ENCODE measurements at places on chromosomes 11 and 22.

DNA sequence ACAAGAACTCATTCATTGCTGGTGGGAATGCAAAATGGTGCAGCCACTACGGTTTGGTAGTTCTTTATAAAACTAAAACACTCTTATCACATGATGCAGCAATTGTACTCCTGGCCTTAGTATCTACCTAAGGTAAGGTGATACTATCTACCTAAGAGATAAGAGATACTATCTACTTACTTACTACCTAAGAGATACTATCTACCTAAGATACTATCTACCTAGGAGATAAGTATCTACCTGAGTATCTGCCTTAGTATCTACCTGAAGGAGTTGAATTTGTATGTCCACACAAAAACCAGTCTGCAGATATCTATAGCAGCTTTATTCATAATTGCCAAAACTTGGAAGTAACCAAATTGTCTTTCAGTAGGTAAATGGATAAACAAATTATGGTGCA is 29.0 kb upstream of the SMCO4 start:
- no peak for DNase-seq

DNA sequence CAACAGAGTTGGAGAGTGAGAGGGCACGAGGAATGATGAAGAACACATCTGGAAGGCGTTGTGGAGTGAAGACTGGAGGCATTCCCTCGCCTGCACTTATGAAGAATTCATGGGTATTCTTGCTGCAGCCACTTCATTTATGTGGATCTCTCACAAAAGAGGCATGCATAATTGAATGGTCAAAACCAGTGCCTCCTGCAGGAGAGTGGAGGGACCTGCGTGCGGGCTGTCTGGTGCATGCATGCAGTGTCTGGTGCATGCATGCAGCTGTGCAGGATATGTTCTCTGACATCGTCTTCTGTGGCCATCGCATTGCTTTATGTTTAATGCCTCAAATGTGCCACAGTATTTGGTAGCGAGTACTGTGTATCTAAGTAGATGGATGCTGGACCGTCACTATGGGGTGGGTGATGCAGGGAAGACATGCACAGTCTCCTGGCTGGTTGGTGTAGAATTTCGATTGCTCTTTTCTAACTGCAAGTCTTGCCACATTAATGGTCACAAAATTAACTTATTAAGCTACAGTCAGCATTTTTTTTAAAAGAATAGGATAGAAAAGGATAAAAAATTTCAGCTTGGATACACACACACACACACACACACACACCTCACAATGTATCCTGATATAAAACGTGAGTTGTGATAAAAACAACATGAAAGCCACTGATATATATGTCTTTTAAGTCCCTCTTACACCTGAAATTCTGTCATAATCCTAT is 20.9 kb upstream of the NTM start:
- DNase-seq, result no peak

- DNase-seq, result no peak
These were observed 8.5 kb downstream of the BATF2 start for GRCh38 chr11:64987998-64988854.

DNA sequence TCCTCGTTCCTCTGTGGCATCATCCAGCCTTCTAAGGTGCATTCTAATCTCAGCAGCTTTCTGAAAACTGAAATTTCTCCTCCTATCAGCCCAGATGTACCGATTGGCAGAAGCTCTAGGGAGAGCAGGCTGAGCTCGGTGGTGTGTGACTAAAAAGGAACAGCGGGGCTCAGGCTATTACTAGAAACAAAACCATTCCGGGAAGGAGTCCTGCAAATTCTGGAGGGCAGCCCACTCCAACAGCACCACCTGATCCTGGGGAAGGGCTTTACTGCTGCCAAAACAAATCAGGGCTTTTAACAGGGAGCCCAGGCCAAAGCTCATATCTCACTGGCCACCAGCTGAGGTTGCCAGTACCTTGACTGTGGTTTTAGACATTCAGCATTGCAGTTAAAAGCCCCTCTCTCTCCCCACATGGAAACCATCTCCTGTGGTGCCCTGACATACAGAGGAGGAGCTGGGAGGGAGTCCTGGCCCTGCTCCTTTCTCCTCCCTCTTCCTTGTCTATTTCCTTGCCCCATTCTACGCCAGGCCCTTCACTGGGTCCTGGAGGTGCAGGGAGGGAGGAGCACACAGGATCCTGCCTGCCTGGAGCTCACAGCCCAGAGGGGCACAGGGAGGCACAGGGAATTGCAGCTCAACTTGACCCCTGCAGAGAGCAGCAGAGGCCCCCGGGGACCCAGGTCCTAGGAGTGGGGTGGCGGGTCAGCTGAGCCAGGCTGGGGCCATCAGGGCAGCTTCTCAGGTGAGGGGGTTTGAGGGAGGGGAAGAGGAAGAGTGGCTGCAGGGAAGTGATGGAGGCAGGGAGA is 889 bp downstream of the PLAAT4 start:
- DNase-seq, result peak; percentile 59

DNA sequence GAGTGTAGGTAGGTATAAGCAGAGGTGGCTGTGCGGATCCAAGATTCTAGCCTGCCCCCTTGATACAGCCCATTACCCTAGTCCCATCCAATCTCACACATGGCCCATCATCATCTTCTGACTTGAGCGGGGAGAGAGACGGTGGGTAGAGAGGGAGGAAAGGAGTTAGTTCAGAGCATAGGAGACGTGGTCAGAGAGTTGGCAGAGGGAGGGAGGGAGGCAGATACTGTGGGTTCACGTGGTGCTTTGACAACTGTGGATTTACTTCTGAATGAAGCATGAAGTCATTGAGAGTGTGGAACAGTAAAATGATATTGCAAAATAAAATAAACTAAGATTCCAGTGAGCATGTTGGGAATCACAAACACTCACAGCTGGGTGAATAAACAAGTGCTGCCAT is 31.4 kb upstream of the VPREB1 start:
- no peak for DNase-seq

- DNase-seq, result no peak
These were observed 445.1 kb upstream of the ISX start for GRCh38 chr22:34620832-34621231.

DNA sequence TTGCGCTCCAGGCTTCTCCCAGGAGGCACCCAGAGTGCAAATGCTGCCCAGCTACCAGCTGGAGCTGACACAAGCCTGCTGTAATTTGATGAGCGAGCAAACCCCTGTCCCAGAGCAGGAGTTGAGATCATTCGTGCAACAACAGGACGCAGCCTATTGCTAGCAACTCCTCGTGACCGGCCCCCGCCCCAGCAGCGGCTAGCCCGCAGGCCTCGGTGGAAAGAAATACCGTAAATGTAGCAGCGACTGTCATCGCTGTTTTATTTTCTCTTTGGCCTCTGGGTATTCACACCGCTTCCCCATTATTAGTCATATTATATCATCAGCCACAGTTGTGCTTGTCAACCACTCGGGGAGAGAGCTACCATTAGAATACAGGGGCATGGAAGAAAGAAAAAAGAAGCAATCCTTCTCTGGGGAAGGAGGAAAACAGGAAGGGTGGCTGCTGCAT is 59.2 kb upstream of the ATXN10 start:
- no peak for DNase-seq

DNA sequence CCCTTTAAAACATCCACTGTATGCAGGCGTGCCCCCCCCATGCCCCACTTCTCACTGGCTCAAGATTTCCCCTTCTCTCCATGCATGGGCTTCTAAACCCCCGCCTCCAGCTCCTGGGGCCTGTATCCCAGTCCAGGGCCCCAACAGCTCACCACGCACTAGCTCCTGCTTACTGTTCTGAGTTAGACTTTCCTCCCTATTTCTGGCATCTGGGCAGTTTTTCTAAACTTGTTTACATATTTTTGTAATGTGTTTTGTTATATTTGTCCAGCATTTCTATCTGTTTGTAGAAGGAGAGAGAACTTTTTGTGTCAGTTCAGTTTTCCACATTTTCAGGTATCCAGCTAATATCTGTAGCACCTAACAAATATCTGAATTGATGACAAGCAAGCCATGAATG is 178.5 kb downstream of the SPON1 start:
- no peak for DNase-seq

- DNase-seq, result no peak
These were observed 12.1 kb downstream of the GATD1 start for GRCh38 chr11:765025-765801.

- DNase-seq, result no peak
These were observed 523.7 kb downstream of the FAM181B start for GRCh38 chr11:82210011-82210410.

- no peak for DNase-seq
These were observed 428.7 kb upstream of the LUZP2 start for GRCh38 chr11:24068197-24068596.

DNA sequence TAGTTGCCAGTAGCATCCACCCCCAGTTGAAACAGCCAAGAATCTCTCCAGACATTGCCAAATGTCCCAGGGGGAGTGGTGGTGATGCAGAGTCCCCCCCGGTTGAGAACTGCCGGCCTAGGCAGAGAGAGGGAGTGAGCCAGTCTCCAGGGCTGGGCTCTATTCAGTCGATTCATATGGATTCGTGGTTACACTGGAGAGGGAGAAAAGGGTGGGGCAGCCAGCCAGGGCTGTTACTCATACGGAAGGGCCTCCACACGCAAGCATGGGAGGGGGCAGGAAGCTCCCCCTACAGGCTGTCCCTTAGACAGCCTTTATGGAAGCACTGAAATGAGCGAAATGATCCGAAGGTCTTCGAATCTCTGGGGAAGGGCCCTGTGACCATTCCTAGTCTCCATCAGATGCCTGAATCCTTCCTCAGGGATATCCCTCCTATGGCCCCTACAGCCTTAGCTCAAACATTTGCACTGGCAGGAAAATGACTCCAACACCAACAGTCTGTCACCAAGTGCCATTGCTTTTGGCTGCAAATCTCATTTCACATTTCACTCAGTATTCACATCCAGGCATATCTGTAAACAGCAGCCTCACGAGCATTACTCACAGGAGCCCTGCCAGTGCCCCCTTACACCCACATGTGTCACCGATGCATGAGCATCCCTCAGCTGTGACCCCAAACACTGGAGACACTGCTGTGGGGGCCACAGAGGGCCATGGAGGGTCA is 18.4 kb upstream of the TLCD5 start:
- no peak for DNase-seq

GRCh38 chr22:38129856-38130255 is 19.4 kb upstream of the BAIAP2L2 start:
- DNase-seq, result no peak

DNA sequence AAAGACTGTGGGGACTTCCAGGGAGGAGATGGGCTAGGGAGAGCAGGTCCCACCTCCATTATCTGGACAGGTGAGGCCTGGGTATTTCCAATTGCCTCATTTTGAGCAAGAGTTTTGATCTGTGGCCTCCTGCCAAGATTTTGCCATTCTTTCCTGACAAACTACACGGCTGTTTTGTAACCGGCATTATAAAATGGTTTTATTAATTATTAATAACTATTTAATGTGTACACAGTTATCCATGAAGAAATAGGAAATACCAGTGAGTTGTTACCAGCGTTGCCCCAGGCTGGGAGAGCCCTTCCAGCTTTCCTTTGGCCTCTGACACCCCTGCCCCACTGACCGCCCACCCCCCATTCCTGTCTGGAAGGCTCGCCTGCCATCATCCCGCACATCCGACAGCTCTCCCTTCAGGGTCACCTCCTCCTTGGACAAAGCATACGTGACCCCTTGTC is 14.9 kb upstream of the SEC14L3 start:
- no peak for DNase-seq

Data from amygdala (tissue), 56 donors.